ENCODE measurements at places on chromosomes 7 and 10. TPM values are rescaled to one million over a fixed set of nuclear protein-coding genes. Genes with fewer than 3 reads are reported as not detected.
A peak's percentile ranks its signal among the peaks of the same experiment; 100 is the strongest.

DNA sequence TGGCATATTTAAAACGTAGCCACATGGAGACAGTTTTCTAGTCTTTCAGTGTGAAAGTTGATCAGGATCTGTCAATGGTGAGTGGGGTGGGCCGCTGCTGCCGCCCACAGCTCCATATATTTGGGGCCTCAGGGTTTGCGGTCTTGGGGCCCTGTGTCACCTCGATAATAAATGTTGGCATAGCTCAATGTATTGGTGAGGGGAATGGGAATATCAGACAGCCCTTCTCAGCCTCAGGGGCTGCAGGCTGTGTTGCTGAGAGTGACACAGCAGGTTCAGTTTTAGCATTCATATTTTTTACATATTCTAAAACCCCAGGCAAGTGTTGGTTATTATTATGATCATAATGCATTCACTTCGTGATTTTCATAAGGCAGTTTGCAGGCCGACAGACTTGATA is 5.3 kb downstream of the CDH23 start:
- no peak overlapping the region for H3K27ac ChIP-seq
- no peaks in the 10 kb centered on the region for H3K36me3 ChIP-seq
- no peak for DNase-seq

DNA sequence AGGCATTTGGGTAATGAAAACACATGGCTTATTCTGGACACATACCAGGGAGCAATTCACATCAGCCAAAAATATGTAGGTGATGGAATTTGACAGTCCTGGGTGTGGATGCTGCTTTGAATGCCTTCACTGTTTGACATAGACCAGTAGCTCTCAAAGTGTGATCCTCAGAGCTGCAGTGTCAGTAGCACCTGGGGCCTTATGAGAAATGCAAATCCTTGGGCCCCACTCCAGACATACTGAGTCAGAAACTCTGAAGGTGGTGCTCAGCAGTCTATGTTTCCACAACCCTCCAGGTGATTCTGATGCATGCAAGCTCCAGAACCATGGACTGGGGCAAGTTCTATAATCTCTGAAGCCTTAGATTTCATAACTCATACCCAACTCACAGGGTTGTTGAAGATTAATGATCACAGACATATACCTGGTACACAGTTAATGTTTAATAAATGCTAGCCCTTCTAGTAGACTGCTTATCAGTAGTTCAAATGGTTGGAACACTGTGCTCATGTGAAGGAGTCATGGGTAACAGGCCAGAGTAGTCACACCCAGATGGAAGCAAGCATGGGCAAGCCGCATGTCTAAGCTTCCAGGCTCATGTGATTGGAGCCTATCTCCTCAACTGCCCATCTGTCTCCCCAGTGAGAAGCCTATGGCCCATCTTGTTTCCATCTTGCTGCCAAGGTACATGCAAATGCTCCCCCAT is 715.7 kb downstream of the GRID1 start:
- H3K36me3 ChIP-seq: peaks cover 11% of the 10 kb centered on the region
- peaks cover 1% of the 10 kb centered on the region for H3K27me3 ChIP-seq
- no peak overlapping the region for H3K4me3 ChIP-seq
- no peak for DNase-seq
- H3K27ac ChIP-seq: no peak overlapping the region

- H3K36me3 ChIP-seq: peaks cover 4% of the 10 kb centered on the region
- no peaks in the 10 kb centered on the region for H3K27me3 ChIP-seq
- peak; percentile 19 for DNase-seq
- peaks cover 65% of the 10 kb centered on the region for H3K4me1 ChIP-seq
Observed at GRCh38 chr7:41323806-41324205, 379.1 kb downstream of the INHBA start.

GRCh38 chr7:158015403-158016179 is 572.0 kb downstream of the PTPRN2 start:
- no peaks in the 10 kb centered on the region for H3K4me1 ChIP-seq
- H3K27ac ChIP-seq: no peak overlapping the region
- no peak overlapping the region for H3K4me3 ChIP-seq
- H3K27me3 ChIP-seq: no peaks in the 10 kb centered on the region
- no peak for DNase-seq
- H3K36me3 ChIP-seq: no peaks in the 10 kb centered on the region

- H3K27ac ChIP-seq: no peak overlapping the region
- H3K4me3 ChIP-seq: no peak overlapping the region
- peaks cover 19% of the 10 kb centered on the region for H3K27me3 ChIP-seq
- no peaks in the 10 kb centered on the region for H3K4me1 ChIP-seq
- peaks cover 9% of the 10 kb centered on the region for H3K36me3 ChIP-seq
Observed at GRCh38 chr10:132265890-132266496, 41.8 kb downstream of the STK32C start.

- H3K4me1 ChIP-seq: peaks cover 77% of the 10 kb centered on the region
- peaks cover 14% of the 10 kb centered on the region for H3K36me3 ChIP-seq
- peak; percentile 85 for DNase-seq
- H3K27me3 ChIP-seq: no peaks in the 10 kb centered on the region
- peak overlapping the region; percentile 74 for H3K4me3 ChIP-seq
- H3K27ac ChIP-seq: peak overlapping the region; percentile 95
Observed at GRCh38 chr7:47601119-47601880, 19.4 kb upstream of the TNS3 start.

GRCh38 chr7:137975221-137975620 is 26.7 kb downstream of the CREB3L2 start:
- peak overlapping the region; percentile 81 for H3K4me3 ChIP-seq
- peaks cover 4% of the 10 kb centered on the region for H3K27me3 ChIP-seq
- peak overlapping the region; percentile 91 for H3K27ac ChIP-seq
- peak; percentile 73 for DNase-seq
- H3K36me3 ChIP-seq: peaks cover 45% of the 10 kb centered on the region
- peaks cover 19% of the 10 kb centered on the region for H3K4me1 ChIP-seq

DNA sequence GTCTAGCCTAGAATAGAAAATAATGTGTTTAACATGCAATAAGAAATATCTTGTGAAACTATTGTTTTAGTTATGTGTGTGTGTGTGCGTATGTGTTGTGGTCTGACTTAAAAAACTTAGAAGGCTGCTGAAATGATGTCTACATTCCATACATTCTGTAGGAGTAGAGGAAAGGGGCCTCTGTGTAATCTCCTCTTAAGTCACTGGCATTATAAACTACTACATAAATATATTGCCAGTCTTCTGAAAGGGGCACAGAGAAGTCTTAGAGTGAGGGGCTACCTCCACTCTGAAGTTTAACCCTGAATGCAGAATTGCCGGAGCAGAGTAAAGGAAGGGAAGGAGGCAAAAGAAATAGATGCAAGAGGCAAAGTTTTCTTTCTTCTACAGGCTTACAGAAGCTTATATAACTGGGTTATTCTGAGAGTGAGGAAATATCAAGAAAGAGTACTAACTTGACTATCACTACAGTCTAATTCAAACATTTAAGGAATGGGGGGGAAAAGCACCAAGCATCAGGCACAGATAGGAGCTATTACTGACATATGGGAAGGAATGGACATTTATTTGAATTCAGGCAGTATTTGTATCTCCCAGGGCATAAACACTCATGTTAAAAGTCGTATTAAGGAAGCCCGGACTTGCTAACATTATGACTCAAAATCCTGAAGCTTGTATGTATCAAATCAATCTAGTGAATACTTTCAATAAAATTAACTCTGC is 75.7 kb downstream of the DNAJC1 start:
- H3K36me3 ChIP-seq: no peaks in the 10 kb centered on the region
- peak overlapping the region; percentile 13 for H3K4me3 ChIP-seq
- H3K4me1 ChIP-seq: peaks cover 37% of the 10 kb centered on the region
- no peaks in the 10 kb centered on the region for H3K27me3 ChIP-seq
- peak; percentile 50 for DNase-seq
- H3K27ac ChIP-seq: peak overlapping the region; percentile 14

DNA sequence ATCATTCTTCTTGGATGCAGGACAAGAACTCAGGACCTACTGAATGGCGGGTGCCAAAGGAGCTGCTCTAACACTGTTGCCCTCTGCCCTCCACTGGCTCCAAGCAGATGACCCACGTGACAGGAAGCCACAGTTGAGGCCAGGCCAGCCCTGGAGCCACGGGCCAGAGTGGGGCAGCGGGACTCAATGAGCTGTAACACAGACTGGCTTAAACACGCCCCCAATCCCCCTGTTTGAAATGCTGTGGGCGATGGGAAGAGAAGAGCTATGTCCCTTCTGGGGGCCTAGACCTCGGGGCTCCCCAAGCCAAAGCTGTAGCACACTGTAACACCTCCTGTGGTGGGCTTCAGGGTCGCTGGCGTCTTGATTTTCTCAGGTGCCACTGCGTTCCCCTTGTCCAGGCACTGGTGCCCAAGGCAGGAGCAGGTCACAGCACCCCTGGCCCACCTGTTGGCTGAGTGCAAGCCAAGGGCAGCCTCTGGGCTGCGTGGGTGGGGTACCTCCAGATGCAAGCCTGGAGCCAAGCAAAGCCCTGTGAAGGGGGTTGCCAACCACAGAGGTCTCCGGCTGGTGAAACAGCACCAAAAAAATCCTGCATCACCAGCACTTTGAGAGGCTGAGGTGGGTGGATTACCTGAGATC is 18.6 kb upstream of the ZMIZ2 start:
- H3K36me3 ChIP-seq: peaks cover 4% of the 10 kb centered on the region
- H3K27me3 ChIP-seq: no peaks in the 10 kb centered on the region
- H3K27ac ChIP-seq: no peak overlapping the region
- H3K4me1 ChIP-seq: peaks cover 37% of the 10 kb centered on the region

DNA sequence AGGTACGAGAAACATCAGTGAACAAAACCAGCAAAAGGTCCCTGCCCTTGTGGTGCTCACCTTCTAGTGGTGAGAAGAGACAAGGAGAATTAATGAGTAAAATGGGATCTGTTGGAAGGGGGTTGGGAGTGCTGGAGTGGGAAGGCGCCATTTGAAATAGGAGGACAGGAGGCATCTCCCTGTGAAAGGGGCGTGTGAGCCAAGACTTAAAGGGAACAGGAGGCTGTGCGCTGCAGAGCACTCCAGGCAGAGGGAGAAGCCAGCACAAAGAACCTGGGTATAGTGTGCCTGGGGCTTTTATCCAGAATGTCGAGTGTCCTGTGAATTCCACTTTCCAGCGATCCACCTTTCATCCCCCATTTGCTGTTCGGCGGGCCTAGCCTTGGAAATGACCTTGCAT is 497.9 kb upstream of the GALNT17 start:
- H3K4me3 ChIP-seq: no peak overlapping the region
- no peak overlapping the region for H3K27ac ChIP-seq
- H3K4me1 ChIP-seq: no peaks in the 10 kb centered on the region

DNA sequence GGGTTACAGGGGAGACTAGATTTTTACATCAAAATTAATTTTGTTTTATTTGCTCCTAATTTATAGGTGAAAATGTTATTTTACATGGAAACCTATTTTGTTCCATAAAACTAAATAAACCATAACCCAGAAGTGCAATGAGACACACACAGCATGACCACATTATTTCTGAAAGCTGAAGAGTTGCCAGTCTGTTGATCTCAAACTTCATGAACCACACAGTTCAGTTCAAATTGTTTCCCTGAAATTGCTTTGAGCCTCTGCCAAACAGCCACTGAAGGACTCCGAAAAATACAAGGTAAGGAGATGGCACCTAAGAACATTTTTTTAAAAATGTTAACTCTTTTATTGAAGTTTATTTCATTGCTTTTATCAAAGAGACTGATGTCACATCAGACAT is 25.0 kb upstream of the ITGB8 start:
- no peak for DNase-seq
- no peaks in the 10 kb centered on the region for H3K36me3 ChIP-seq
- no peaks in the 10 kb centered on the region for H3K27me3 ChIP-seq

GRCh38 chr7:78074713-78075112 is 276.1 kb downstream of the PHTF2 start:
- no peak overlapping the region for H3K4me3 ChIP-seq
- DNase-seq: no peak
- no peaks in the 10 kb centered on the region for H3K36me3 ChIP-seq

DNA sequence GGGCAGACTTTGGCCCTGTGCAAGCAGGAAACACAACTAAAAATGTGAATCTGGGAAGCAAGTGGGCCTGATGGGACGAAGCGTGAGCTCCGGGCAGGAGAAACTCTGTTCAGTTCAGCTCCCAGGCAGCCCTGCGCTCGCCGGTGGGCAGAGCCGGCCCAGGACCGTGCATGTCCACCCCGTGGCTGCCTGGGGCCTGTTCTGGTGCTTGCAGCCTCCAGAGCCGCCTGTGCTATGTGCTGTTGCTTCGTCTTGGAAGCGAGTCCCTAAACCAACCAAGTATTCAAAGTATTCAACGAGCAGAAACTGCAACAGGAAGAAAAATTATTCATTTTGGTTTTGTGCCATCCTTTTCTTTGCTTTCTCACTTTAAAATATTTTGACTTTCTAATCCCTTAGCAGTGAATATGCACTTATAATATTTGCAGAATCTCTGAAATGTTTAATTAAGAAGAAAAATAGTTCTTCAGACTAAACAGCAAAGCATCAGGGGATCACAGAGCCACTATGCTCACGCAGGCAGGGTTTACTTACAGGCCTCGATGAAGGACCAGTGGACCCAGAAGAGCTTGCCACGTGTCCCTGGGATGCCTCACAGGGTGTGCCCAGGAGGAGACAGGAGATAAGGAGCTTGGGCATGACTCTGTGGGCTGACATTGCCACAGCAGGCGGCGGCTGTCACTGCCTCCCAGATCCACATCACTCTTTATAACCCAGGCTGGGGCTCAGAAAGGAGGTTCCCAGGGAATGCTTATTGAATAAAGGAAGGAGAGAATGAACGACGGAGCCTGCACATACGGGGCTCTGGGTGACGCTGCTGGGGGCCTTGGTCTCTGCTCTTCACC is 45.6 kb downstream of the VIPR2 start:
- H3K4me3 ChIP-seq: no peak overlapping the region
- peak; percentile 24 for DNase-seq
- peaks cover 13% of the 10 kb centered on the region for H3K36me3 ChIP-seq
- no peaks in the 10 kb centered on the region for H3K4me1 ChIP-seq
- no peak overlapping the region for H3K27ac ChIP-seq
- peaks cover 2% of the 10 kb centered on the region for H3K27me3 ChIP-seq

GRCh38 chr7:156374335-156374734 is 266.2 kb upstream of the RNF32 start:
- H3K36me3 ChIP-seq: no peaks in the 10 kb centered on the region
- H3K27me3 ChIP-seq: no peaks in the 10 kb centered on the region
- no peaks in the 10 kb centered on the region for H3K4me1 ChIP-seq
- no peak overlapping the region for H3K4me3 ChIP-seq

GRCh38 chr10:33493978-33494377 is 159.5 kb upstream of the NRP1 start:
- DNase-seq: no peak
- peaks cover 21% of the 10 kb centered on the region for H3K4me1 ChIP-seq
- H3K4me3 ChIP-seq: no peak overlapping the region
- no peaks in the 10 kb centered on the region for H3K36me3 ChIP-seq

- no peaks in the 10 kb centered on the region for H3K27me3 ChIP-seq
- H3K4me1 ChIP-seq: no peaks in the 10 kb centered on the region
- H3K27ac ChIP-seq: no peak overlapping the region
- DNase-seq: no peak
Observed at GRCh38 chr7:50695026-50695425, 87.7 kb downstream of the GRB10 start.

- DNase-seq: no peak
- H3K4me1 ChIP-seq: peaks cover 16% of the 10 kb centered on the region
- no peaks in the 10 kb centered on the region for H3K36me3 ChIP-seq
Observed at GRCh38 chr10:44935966-44936295, 23.7 kb upstream of the RASSF4 start.

KCNMA1 gene
- 195 TPM for total RNA-seq

PIK3CG gene
- total RNA-seq: not detected

ZNF518A gene
- 4.2 TPM for total RNA-seq

LHFPL3 gene
- total RNA-seq: not detected

SRI gene
- 132 TPM for total RNA-seq

NPFFR1 gene
- total RNA-seq: not detected

ALOX5 gene
- total RNA-seq: not detected

NPY4R gene
- total RNA-seq: not detected
